ENCODE measurements at places on chromosomes 7 and 10. TPM values are rescaled to one million over a fixed set of nuclear protein-coding genes. Genes with fewer than 3 reads are reported as not detected.

OPN4 gene
- total RNA-seq, result not detected

GRCh38 chr7:44471436-44471835 lies 19.0 kb downstream of the NUDCD3 start:
- DNase-seq, result no peak
- no peak overlapping the region for H3K27ac ChIP-seq
- peaks cover 15% of the 10 kb centered on the region for H3K4me1 ChIP-seq
- H3K36me3 ChIP-seq, result no peaks in the 10 kb centered on the region
- H3K27me3 ChIP-seq, result no peaks in the 10 kb centered on the region

DNA sequence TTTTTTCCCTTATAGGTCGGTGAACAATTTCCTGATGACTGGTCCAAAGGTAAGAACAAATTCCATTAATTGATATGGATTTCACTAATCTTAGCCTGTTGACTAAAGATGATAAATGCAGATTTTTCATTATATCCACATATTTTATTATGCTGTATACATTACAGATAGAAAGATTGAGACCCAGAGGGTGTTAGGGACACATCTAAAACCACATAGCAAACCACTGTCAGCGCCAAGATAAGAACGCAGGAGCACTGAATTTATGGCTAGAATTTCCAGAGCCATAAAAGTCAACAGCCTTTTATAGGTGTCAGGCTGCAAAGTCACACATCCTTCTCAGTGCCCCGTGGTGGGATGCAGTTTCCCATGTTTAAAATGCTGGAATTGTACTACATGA lies 16.2 kb downstream of the WNT8B start:
- no peak overlapping the region for H3K27ac ChIP-seq
- H3K36me3 ChIP-seq, result no peaks in the 10 kb centered on the region
- H3K4me3 ChIP-seq, result no peak overlapping the region
- no peaks in the 10 kb centered on the region for H3K27me3 ChIP-seq
- no peak for DNase-seq

DNA sequence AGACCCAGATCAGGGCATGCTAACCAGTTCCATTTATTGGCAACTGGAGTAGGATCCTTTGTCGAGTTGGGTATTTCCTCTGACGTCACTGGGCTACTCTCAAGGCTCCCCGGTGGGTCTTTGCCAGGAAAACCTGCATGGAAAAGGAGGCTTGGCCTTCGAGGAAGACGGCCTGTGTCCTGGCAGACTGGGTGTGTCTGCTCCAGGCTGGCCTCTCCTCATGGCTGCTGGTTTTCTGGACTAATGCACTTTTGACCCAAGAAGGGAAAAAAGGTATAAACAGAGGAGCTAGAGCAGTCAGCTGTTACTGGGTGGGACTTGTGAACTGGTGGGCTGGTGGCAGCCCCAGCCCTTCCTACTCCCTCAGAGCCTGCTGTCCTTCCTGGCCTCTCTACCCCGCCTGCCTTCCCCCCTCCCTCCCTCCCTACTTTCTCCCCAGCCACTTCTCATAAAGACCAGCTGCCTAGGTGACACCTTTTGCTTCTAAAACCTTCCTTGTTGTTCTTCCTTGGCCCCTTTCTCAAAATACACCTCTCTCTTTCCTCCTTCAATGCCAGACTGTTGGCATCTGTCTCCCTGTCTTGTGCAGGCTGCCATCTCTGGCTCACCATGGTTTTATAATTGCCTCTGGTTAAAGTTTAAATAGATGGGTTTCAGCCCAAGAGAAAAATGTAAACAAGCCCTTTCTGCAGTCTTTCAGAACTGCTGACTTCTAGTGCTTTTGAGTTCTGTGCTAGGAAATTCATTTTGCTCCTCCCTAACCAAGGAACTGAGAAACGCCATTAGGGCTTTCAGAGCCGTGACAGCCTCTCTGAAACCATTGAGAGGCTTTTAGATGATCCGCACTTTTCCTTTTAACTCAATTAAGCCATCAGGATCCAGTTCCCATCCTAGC lies 101.8 kb upstream of the MKLN1 start:
- peak; percentile 52 for DNase-seq
- no peaks in the 10 kb centered on the region for H3K27me3 ChIP-seq
- peak overlapping the region; percentile 21 for H3K27ac ChIP-seq
- peaks cover 16% of the 10 kb centered on the region for H3K4me1 ChIP-seq
- H3K4me3 ChIP-seq, result no peak overlapping the region

TMEM213 gene
- total RNA-seq, result 0.31 TPM

LAMB4 gene
- total RNA-seq, result 3.1 TPM

- no peaks in the 10 kb centered on the region for H3K36me3 ChIP-seq
- H3K27me3 ChIP-seq, result no peaks in the 10 kb centered on the region
- no peak overlapping the region for H3K4me3 ChIP-seq
- H3K27ac ChIP-seq, result no peak overlapping the region
These were observed 180.5 kb downstream of the HIBADH start for GRCh38 chr7:27482219-27482618.

GRCh38 chr7:4189131-4189570 lies 492.9 kb upstream of the FOXK1 start:
- no peak overlapping the region for H3K27ac ChIP-seq
- H3K36me3 ChIP-seq, result no peaks in the 10 kb centered on the region
- H3K27me3 ChIP-seq, result no peaks in the 10 kb centered on the region

MMD2 gene
- total RNA-seq, result 21.6 TPM

DNA sequence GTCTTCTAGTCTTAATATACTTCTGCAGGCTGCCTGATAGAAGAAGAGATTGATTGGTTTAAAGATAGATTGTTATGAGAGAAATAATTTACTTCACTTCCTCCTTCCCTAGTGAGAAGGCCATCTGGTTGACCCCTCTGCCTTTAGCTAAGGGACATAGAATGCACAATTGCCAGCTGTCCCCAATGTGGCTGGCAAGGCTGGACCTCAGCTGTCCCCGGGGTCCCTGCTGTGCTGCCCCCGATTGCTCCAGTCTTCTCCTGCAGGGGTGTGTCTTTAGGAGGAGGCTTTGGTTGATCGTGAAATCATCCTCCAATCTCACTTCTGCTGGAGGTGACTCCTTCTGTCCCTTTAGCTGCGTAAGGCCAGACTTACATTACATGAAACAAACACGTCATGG lies 388.5 kb downstream of the DPP6 start:
- no peaks in the 10 kb centered on the region for H3K36me3 ChIP-seq
- DNase-seq, result no peak
- H3K27me3 ChIP-seq, result no peaks in the 10 kb centered on the region
- H3K27ac ChIP-seq, result no peak overlapping the region
- no peak overlapping the region for H3K4me3 ChIP-seq

DNA sequence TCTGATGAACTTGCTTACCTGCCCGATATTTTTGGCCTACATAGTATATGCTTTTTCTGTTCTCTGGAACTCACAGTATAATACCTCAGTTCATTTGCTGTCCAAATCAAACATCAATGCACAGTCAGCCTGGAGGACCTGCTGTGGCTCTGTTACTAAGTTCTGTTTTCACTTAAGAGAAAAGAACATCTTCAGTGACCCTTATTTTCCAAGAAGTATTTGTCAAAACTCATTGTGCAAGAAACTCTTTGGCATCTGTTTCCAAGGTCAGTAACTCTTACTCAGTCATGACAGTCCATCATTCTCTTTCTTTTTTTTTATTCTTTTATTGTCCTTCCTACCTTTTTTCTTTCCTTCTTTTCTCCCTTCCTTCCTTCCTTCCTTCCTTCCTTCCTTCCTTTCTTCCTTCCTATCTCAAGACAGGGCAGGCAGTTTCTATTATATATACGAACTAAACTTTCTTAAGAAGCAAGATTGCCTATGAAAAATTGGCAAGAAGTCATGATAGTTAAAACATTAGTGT lies 37.8 kb upstream of the SEM1 start:
- no peaks in the 10 kb centered on the region for H3K36me3 ChIP-seq
- H3K27me3 ChIP-seq, result no peaks in the 10 kb centered on the region
- H3K4me3 ChIP-seq, result no peak overlapping the region
- no peak overlapping the region for H3K27ac ChIP-seq

- H3K4me1 ChIP-seq, result no peaks in the 10 kb centered on the region
- H3K4me3 ChIP-seq, result no peak overlapping the region
- no peak overlapping the region for H3K27ac ChIP-seq
These were observed 95.4 kb downstream of the DOCK1 start for GRCh38 chr10:127000598-127000997.

DNA sequence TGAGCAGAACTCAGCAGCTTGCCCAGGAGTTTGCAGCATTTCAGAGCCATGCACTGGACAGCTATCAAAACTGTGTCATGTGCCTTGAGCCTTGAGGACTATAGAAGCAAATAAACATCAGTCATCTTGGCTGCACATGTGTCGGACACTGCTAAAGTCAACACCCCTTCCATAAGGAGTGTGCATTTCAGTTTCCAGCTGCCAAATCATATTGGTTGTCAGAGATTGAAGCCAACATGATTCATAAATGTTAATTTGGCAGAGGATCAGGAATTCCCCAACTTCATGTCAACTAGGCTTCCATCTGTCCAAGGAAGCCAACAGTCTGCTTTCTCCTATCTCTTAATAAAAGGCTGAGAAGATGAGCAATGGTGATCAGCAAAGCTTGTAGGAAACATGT lies 32.8 kb downstream of the SLC16A12 start:
- no peaks in the 10 kb centered on the region for H3K4me1 ChIP-seq
- no peaks in the 10 kb centered on the region for H3K36me3 ChIP-seq
- no peak overlapping the region for H3K4me3 ChIP-seq
- DNase-seq, result no peak
- no peak overlapping the region for H3K27ac ChIP-seq

- H3K4me1 ChIP-seq, result no peaks in the 10 kb centered on the region
- DNase-seq, result no peak
- H3K27ac ChIP-seq, result no peak overlapping the region
- no peak overlapping the region for H3K4me3 ChIP-seq
- no peaks in the 10 kb centered on the region for H3K27me3 ChIP-seq
These were observed 69.3 kb upstream of the RHEB start for GRCh38 chr7:151588982-151589381.

DGKI gene
- 3.2 TPM for total RNA-seq

- no peaks in the 10 kb centered on the region for H3K27me3 ChIP-seq
- no peak overlapping the region for H3K27ac ChIP-seq
- no peak overlapping the region for H3K4me3 ChIP-seq
- DNase-seq, result no peak
- H3K4me1 ChIP-seq, result no peaks in the 10 kb centered on the region
These were observed 818.8 kb downstream of the GATA3 start for GRCh38 chr10:8873310-8873709.

DNA sequence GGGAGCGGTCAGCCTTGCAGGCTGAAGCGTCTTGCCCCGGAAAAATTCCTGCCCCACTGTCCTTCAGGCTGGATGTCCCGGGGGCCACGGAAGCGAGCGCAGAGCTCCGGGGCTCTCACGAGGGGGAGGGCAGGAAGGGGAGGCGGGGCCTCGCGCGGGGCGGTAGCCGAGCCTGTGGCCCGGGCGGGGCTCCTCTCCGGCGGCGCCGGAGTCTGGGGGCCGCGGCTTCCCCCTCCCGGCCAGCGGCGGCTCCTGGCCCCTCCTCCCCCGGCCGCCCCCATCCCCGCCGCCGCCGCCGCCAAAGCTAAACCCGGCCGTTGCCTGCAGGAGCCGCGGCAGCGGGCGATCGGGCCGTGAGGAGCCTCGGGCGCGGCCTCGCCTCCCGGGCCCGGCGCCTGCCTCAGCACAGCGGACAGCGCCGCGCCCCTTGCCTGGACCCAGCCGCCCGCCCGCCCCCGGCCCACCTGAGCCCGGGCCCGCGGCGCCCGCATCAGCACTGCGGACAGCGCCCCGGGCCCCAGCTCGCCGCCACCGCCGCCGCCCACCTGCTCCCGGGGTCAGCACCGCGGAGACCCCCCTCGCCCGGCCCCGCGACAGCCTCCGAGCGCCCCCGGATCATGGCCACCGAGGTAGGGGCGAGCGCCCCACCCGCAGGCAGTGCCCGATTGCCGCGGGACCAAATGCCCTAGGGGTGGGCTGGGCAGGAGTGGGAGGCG lies at the start of gene GOLGA7B:
GOLGA7B (plus strand) TSS at position 157 of the 716 bp plus-strand sequence; CDS start at position 618, 461 bp downstream.
- H3K27ac ChIP-seq, result no peak within 1 kb of the TSS
- peaks cover 4% of the 10 kb centered on the region for H3K4me1 ChIP-seq
- H3K27me3 ChIP-seq, result no peaks in the 10 kb centered on the region
- peak within 1 kb of the TSS; percentile 51 for H3K4me3 ChIP-seq
- peak; percentile 39 for DNase-seq
- H3K36me3 ChIP-seq, result no peaks in the 10 kb centered on the region

DNA sequence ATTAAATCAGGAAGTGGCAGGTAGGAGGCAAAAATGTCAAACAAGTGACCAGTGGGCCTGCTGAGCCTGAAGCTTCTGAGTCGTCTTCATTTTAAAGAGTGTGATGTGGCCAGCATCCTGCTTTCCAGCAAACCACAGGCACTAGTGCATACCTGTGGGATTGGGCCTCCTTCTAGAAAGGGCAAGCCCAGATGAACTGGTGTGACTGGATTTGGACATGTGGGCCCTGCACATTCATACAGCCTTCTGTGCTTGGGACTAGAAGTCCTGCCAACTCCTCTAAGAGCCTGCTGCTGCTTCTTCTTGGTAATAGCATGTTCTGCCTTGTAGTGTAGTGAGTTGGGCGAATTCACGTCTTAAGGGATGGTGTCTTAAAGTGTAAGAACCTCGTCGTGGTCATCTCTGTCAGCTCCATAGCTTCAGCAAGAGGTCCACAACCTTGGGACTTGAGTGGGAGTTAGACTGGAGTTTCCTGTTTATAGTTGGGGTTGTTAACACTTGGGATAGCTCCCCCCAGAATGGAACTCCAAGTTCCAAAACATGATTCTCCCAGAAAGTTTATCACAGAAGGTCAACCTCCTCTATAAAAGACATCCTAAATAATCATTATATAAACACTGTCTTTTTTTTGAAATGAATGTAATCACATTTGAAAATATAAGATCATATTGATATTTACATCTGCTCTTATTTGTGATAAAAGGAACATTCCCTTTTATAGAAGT lies 11.2 kb downstream of the BMPER start:
- no peaks in the 10 kb centered on the region for H3K36me3 ChIP-seq
- DNase-seq, result no peak

DNA sequence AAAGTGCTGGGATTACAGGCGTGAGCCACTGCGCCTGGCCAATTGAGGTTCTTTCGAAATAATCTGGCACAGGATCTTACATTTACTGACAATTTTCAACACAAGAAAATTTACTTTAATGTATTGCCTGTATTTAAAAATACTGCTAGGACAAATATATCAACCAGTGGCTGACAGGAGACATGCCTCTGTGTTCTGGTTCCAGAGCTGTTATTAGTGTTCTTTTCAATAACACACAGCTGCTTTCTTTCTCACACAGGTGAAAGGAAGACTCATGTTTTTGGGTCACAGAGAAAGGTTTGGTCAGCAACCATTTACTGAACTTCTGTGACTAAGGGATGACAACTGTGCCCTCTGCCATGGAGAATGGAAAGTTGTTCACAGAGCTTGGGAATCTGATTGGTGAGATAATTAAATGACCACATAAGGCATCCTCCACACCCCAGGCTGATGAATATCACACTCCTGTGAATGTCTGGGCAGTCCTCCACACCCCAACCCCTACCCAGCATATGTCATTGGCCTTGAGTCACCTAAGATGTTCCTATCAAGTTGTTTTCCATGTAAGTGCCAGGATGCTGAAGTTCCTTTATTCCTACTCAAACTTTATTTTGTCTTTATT lies 180.1 kb downstream of the RAPGEF5 start:
- no peak overlapping the region for H3K4me3 ChIP-seq
- H3K4me1 ChIP-seq, result no peaks in the 10 kb centered on the region
- no peaks in the 10 kb centered on the region for H3K27me3 ChIP-seq
- H3K36me3 ChIP-seq, result no peaks in the 10 kb centered on the region
- H3K27ac ChIP-seq, result no peak overlapping the region

OGDH gene
- 95.1 TPM for total RNA-seq

EZH2 gene
- 27.0 TPM for total RNA-seq

Data from testis (tissue), 5 donors.